LHCN-M2 (cell line): ENCODE measurements at places on chromosomes 2 and 18. TPM values are rescaled to one million over a fixed set of nuclear protein-coding genes. Genes with fewer than 3 reads are reported as not detected.

The FAM237A gene
- total RNA-seq: not detected in 2 replicates

DNA sequence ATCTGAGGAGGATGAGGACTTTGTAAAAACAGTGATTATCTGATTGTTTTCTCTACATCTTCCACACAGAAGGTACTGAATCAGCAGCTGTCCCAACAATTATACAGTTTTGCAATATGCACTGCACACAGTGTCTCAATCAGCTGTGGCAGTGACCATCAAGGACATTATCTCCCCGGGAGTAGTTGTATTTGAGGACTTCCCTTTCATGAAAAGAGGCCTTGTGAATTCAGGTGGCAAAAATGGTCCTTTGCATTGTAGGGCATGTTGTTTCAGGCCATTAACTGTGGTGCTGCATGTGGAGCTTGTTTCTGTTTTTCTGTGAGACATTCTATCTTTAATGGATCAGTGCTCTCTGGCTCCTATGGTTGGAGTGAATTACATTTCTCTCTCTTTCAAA lies 779.4 kb upstream of the FSHR start:
- DNase-seq: no peak

DNA sequence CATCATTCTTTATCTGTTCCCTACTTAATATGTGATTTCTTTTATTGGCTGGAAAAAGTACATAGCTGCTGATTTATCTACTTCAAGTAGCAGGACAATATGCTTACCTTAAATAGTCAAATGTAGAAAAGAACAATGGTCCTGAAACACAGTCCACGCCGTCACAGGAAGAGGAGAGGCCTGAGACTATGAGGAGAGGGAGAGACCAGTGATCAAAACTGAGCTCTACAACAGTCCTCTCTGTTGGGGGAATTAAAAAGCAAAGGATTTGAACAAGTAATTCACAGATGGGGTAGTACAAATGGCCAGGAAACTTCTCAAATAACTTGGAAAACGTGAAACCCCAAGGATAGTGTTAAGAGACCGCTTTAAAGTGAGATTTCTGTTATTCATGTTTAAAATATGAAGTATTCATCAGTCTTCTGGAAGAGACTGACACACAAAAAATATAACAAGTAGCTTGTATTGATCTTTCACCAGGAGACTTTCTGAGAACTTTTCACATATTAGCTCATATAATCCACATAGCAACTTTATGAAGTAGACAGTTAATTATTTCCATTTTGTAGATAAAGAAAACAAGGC lies 20.2 kb downstream of the SCYGR8 start:
- DNase-seq: no peak

- DNase-seq: no peak
Observed at GRCh38 chr2:53424902-53425301, 342.7 kb upstream of the CHAC2 start.

GRCh38 chr18:3186678-3187658 lies 32.8 kb downstream of the MYOM1 start:
- no peak for DNase-seq

DNA sequence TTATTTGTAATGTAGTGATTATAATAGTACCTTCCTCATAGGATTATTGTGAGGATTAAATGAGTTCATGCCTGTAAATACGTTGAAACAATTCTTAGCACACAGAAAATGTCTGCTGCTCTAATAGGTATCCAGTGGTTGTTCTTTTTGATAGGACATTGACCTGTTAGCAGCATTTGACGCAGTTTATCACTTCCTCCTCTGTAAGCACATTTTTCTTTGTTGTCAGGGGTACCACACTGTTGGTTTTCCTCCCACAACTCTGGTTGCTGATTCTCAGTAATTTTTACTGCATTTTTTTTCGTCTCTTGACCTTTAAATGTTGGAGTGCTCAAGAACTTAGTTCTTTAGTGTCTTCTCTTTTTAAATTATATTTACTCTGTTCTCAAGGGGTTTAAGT lies 15.4 kb downstream of the PPM1B start:
- no peak for DNase-seq

- DNase-seq: no peak
Observed at GRCh38 chr2:109451671-109452070, 162.1 kb downstream of the SEPTIN10 start.

GRCh38 chr2:233100192-233100998 lies 40.3 kb downstream of the INPP5D start:
- no peak for DNase-seq

DNA sequence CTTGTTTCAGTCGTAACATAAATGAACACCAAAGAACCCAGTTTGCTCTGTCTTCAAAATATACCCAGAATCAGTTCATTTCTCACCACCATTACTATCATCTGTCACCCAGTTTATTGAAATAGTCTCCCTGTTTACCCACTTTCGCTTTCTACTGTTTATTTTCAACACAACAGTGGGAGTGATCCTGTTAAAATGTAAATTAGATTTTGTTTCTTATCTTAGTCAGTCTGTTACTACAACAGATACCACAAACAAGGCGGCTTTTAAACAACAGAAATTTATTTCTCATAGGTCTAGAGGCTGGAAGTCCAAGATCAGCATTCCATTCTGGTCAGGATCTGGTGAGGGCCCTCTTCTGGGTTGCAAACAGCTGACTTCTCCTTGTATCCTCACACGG lies 74.8 kb downstream of the ARHGAP15 start:
- DNase-seq: no peak

DNA sequence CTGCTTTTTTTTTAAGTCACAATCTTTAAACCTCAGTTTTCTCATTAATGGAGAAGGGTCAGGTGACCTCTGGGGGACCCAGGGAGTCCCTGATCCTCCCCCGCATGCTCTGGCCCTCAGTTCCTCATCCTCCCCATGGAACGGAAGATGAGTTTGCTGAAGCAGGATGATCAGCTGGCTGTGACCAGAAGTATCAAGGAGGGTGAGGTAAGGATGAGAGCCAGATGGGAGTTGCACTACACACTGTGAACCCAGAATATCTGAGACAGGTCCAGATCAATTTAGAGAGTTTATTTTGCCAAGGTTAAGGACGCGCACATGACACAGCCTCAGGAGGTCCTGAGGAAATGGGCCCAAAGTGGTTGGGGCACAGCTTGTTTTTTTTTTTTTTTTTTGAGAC lies 3.8 kb downstream of the CATIP start:
- no peak for DNase-seq

DNA sequence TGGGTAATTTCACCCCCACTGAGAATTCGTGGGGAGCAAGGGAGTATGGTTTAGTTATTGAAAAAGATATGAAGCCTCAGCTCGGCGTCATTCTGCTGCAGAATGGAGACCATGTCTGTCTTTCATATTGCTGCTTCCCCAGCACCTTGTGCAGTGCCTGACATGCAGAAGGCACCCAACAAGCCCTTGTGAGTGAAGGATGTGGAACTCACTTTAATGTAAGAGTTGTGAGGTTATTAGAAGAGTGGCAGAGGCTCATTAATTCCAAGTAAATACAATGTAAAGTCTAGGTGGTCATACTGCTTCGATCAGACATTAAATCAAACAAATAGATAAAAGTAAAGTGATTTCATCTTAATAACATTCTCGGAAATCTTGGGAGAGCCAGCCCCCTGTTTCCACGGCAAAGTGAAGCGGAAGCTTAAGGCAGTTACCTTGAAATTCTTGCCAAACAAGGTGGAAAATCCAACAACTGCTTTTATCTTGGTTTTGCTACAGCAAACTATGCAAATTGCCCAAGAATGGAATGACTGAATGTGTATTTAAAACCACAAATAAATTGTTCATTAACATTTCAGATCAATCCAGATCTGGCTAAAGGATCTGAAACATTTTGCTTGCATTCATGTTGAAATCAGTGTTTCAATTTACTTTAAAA lies 9.6 kb downstream of the CFAP221 start:
- DNase-seq: no peak

DNA sequence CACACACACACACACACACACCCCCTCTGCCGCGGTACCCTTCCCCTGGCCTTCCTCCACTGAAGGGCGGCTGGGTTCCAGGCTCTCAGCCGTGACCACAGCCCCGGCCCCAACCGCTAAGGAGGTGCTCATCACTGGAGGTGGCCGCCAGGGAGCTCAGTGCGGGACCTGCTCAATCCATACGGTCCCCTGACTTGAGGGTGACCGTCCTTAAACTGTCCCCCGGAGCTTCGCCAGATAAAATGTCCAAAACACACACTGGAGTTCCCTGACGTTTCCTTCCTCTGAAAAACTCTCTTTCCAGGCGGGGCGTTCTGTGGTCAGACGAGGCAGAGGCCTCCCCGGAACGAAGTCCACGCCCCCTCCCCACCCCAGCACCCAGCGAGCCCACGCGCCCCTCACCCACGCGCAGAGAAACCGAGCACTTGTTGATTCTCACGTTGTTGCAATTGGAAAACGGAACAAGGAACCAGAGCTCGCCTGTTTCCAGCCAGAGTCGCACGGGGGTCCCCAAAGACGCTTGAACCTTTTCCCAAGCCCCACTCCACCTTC lies 1.4 kb downstream of the MBP start:
- no peak for DNase-seq

GRCh38 chr2:190562121-190562520 lies 27.6 kb upstream of the NEMP2 start:
- no peak for DNase-seq

GRCh38 chr18:68962623-68963022 lies 164.7 kb downstream of the CCDC102B start:
- no peak for DNase-seq

DNA sequence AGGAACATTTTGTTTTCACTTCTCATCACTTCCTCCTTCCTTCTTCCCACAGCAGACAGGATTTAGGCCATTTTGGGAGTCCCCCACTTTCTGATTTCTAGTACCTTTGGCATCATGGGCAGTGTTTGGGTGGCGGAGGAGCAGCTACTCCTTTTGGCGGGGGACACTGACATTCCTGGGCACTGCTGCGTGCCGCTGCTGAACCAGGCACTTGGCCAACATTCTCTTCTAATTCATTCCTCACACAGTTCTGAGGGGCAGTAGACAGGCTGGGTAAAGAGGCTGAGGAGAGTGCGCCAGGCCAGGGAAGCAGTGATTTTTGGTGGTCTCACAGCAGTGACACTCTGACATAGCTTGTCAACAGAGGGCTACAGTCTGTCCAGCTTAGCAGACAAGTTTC lies 270.2 kb downstream of the LOXHD1 start:
- DNase-seq: no peak

DNA sequence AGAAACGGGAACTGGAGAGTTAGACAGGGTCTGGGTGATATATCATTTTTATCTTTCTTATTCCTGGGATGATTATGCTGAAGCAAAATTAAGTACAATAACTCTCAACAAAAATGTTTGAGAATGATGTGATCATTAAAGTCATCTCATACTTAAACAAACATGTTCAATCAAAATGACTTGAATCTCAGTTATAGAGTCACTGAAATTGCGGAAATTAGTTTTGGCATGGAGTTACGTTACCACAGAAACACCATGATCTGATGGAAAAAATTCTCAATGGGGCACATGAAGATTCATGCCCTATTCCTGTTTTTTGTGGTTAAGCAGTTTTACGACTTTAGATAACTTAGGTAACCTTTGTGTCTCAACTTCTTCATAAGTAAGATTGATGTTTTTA lies 757.7 kb downstream of the EPHA4 start:
- DNase-seq: no peak
